CD4-positive, alpha-beta memory T cell (primary cell): ENCODE measurements at places on chromosomes 11 and 22. TPM values are rescaled to one million over a fixed set of nuclear protein-coding genes. Genes with fewer than 3 reads are reported as not detected.

- no peaks in the 10 kb centered on the region for H3K27me3 ChIP-seq
- H3K36me3 ChIP-seq, result no peaks in the 10 kb centered on the region
- H3K27ac ChIP-seq, result no peak overlapping the region
- no peak overlapping the region for H3K4me3 ChIP-seq
These were observed 157.4 kb downstream of the COMMD9 start for GRCh38 chr11:36131721-36132397.

- H3K36me3 ChIP-seq, result peaks cover 22% of the 10 kb centered on the region
- no peak for DNase-seq
- H3K27me3 ChIP-seq, result no peaks in the 10 kb centered on the region
- H3K4me1 ChIP-seq, result peaks cover 21% of the 10 kb centered on the region
These were observed 662 bp upstream of the TRIM3 start for GRCh38 chr11:6474413-6474792.

DNA sequence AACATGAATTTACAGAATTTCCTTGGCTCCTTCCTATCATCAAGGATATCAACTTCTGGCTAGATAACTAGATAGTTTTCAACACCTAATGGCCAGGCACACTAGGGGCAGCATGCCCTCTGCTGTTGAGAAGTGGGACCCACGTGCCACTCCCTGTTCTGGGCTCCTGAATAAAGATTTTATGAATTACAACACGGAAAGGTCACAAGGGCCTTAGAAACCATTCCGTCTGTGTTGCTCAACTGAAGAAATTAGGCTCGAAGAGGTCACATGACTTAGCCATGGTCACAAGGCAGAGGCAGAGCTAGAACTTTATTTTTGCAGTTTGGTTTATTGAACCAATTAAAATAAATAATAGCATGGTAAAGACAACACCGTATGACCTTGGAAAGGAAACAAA is 36.0 kb downstream of the PRCP start:
- H3K36me3 ChIP-seq, result no peaks in the 10 kb centered on the region
- no peak overlapping the region for H3K27ac ChIP-seq
- H3K27me3 ChIP-seq, result no peaks in the 10 kb centered on the region
- DNase-seq, result no peak

- no peak for DNase-seq
- no peaks in the 10 kb centered on the region for H3K27me3 ChIP-seq
- no peak overlapping the region for H3K27ac ChIP-seq
- no peak overlapping the region for H3K4me3 ChIP-seq
These were observed 213.4 kb upstream of the PITPNB start for GRCh38 chr22:28132466-28132865.

FIBIN gene
- not detected for total RNA-seq

MS4A2 gene
- not detected for total RNA-seq
